Adipocyte (in vitro differentiated cells): ENCODE measurements at places on chromosomes 7 and 10.

GRCh38 chr10:95363303-95363912, 72.6 kb upstream of the PDLIM1 start:
- DNase-seq, result peak; percentile 86

DNA sequence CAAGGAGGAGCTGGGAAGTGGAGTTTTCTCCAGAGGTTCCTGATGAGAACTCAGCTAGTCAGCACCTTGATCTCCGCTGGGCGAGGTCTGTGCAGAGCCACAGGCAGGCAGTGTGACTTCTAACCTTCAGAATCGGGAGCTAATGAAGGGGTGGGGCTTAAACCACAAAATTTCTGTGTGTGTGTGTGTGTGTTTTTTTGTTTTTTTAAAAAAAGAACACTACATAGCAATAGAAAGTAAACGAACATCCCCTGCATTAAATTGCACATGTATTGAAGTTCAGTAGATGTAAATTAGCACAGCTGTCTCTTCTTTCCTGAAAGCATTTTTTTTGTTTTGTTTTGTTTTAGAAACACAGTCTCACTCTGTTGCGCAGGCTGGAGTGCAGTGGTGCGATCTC, 46.2 kb downstream of the RBM17 start:
- DNase-seq, result no peak

DNA sequence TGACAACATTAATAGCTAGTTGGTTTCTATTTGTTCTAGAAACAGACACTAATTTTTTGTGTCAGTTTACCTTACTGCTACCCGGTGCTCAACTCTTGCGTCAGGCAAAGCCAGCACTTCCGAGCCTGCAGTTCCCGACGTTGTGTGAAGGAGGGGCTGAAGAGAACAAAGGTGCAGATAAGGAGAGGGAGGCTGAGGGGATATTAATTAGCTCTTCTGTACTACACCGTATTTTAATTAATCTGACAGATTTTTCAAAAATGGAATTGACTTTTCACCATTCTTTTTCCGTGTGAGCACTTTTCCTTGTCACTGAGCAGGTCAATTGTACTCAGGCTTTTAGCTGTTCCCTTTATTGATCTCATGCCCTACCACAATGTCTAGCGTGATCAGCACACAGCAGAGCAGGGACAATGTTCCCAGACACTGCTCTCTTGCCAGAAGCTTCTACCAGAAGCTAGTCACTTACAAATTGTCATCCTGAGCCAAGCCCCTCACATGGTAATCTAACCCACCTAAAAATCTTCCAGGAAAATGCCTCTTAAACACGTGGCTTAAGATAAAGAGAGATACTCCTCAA, 650.5 kb upstream of the MKI67 start:
- DNase-seq, result no peak

DNA sequence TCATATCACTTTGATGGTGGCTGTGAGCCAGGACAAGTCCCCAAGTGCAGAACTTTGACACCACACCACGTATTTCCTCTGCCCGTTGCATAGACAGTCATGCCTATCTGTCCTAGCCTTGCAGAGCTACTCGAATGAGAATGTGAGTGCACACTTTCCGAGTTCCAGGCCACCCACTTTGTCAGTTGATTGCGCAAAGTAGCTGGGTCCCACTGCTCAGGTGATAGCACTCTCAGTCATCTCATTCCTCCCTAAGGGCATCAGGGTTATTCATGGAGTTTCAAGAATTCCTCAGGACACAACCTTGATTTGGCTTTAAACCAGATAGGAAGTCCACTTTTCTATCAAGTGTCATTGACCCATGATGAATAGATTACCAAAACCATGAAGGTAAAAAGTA, 19.3 kb downstream of the LSM5 start:
- no peak for DNase-seq

DNA sequence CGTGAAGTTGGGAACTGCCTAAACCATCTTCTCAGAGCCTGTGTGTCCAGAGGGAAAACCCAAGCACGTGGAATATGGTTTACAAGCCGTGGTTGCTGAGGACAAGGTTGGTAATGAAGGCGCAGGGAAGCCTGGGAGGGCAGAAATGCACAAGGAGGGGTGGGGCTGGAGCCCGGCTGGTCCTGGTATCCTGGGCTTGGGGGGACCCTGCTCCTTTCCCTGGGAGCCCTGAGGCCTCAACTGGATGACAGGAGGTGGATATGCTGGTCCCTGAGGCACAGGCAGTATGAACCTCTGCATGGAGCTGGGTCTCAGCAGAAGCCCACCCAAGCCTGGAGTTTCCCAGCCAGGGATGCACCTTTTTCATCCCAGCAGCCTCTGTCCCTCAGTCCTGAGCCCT, 80.3 kb upstream of the RET start:
- DNase-seq, result no peak

GRCh38 chr7:51312951-51313737, 3.5 kb downstream of the COBL start:
- DNase-seq, result no peak

DNA sequence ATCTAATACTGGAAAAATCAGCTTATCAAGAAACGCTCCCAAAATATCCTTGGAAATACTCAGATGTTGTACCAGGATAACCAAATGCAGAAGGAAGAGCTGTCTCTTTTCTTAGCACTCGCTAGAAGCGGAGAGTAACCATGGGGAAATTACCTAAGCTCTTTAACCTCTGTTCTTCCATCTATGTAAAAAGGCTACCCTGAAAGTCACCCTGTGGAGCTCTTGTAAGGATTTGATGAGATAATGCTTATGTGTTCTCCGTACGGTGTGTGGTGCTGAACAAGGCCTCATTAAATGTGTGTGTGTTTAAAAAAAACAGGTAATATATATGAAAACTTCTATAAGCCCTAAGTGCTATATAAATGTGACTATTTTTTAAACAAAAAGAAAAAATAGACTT, 38.2 kb upstream of the MYO3A start:
- DNase-seq, result no peak

GRCh38 chr7:11060893-11061292, 87.2 kb downstream of the PHF14 start:
- no peak for DNase-seq

DNA sequence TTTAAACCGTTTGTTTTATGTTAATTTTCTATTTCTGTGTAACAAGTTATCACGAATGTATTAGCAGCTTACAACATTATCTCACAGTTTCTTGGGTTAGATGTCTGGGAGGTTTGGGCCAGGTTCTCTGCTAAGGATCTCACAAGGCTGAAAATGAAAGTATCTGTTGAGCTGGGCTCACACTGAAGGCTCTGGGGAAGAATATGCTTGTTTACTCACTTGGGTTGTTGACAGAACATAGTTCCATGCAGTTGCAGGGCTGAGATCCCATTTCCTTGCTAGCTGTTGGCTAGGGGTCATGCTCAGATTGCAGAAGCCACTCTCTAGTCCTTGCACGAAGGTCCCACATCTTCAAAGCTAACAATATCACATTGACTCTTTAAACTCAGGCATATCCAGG, 266.6 kb upstream of the GNAI1 start:
- peak; percentile 36 for DNase-seq

GRCh38 chr7:73418113-73418703, 15.4 kb upstream of the FZD9 start:
- no peak for DNase-seq

DNA sequence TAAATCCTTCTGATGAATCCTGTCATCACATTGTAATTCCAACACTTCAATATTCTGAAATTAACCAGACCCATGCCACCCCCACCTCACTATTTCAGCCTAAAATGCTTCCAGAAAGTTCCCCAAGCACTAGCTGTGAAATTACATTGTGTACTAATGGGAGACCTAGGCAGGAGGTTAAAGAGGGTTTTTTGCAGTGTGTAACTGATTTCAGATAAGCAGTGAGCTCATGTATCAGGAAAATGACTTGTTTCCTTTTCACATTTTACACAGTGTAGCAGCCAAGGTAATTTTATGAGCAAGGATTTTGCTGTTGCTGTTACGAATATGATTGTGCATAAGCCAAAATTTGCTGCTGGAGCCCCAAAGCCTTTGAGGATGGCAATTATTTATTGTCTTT, 129.0 kb downstream of the INHBA start:
- no peak for DNase-seq

DNA sequence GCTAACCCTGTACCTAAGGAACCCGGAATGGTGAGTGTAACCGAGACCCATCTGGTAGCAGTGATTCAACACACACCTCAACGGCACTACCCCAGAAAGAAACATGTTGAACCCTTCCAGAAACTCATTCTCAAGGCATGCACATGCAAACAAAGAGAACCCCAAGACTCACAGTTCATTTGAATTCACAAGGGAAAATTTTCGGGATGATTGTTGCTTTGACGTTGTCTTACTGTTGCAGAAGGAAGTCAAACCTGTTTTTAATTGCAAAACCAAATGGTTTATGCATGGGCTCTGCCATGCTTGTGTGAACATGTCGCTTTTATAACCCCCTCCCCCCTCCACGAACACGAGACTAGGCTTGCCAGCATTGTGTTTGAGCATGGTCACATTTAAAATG, 539.7 kb downstream of the GATA3 start:
- DNase-seq, result no peak

- no peak for DNase-seq
These were observed 32.7 kb downstream of the TBXAS1 start for GRCh38 chr7:139861803-139862202.

GRCh38 chr7:27784399-27785053, 44.6 kb downstream of the TAX1BP1 start:
- peak; percentile 84 for DNase-seq

GRCh38 chr10:86331861-86332260, 34.7 kb downstream of the GRID1 start:
- no peak for DNase-seq

GRCh38 chr7:34016876-34017275, 111.5 kb downstream of the BMPER start:
- DNase-seq, result no peak

- DNase-seq, result no peak
These were observed 61.6 kb downstream of the LSM5 start for GRCh38 chr7:32428546-32428945.

DNA sequence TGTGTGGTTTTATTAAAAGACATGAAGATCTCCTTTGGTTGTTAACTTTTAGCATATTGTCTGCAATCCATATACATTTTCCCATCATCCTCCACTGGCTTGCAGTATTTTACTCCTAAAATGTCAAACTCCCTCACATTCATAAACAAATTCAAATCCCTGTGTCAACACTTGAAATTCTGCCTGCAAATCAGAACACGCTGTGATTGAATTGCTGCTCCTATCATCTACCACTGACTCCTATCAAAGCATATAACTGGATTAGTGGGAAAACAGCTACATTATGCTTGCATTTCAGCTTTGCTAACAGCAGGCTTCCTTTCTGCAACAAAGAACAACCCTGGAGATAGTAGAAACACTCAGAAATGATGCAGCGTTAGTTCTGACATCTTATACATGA, 281.8 kb upstream of the HGF start:
- DNase-seq, result peak; percentile 19

DNA sequence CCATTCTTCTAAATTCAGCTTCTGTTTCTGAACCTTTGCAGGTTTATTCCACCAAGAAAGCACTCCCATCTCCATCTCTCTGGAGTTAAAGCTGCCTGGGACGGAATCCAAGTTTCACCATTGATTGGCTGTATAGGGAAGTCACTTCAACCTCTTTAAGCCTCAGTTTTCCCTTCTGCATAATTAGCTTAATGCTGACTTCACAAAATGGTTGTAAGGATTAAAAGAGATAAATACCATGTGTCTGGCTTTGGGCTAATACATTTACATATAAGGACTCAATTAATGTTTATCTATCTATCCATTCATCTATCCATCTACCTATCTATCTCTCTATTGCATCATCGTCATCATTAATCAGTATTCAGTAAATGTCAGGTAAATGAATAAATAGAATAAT, 629.6 kb upstream of the MGMT start:
- DNase-seq, result no peak

DNA sequence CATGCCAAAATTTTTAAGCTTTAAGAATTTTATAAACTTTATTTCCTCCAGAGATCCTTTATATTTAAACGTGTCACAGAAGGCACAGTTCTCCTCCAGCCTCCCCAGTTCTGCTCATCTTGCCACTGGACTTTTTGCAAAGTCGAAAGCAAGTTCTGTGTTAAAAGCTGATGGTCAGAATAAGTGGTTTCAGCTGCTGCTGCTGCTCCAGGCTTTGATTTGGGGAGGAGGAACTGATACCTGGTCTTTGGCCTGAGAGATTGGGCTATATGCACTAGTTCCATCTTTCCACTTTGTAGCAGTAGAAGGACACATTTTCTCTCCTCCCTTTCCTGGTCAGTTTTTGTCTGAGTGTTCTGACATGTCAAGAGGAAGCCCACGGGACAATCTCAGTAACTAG, 435.9 kb upstream of the PHF14 start:
- no peak for DNase-seq

GRCh38 chr7:158956805-158957509, 100.6 kb downstream of the DYNC2I1 start:
- no peak for DNase-seq

GRCh38 chr10:76080991-76081390, 649.6 kb downstream of the LRMDA start:
- DNase-seq, result no peak

DNA sequence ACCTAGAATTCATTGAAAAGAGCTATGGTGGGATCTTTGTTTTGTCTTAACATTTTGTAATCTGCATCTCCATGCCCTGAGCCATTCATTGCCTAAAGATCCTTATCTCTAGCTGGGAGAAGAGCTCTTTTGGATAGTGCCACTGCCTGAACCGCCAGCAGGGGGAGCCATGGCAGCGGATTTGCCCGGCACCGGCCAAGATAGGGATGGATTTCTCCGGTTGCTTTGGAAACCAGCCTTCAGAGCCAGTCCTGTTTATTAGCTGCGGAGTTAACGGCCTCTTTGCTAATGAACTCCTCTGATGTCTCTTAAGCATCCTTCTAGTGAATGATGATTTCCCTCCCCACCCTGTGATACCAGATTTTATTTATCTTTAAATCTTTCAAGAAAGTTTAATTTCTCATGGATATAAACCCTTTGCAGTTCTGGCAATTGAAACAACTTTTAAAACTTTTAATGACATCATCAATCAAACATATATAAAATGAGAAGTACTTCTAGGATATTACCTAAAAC, 58.2 kb upstream of the LYZL2 start:
- peak; percentile 91 for DNase-seq

DNA sequence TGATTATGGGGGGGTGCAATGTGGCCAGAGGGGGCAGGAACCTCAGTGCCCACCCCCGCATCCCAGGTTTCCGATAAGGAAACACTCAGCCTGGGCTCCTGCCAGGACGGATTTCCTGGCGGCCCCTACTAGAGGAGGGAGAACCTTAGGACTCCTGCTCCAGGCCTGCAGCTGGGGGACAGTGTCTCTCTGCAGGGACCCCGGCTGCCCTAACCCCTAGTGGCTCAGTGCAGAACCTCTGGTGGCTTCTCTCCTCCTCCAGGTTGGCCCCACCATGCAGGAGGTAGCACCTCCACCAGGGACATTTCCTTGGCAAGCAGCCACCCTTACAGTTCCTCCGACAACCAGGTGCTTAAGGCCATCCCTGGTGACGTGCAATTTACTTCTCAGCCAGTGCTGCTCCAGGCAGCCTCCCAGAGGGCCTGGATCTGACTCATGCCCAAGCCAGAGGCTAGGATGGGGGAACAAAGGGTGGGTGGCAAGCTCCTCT, 31.9 kb downstream of the SH2B2 start:
- peak; percentile 7 for DNase-seq

- DNase-seq, result peak; percentile 88
These were observed 7.2 kb downstream of the ADAMTS14 start for GRCh38 chr10:70679498-70679897.

GRCh38 chr7:129202058-129202777, 13.8 kb downstream of the SMO start:
- DNase-seq, result no peak
